ENCODE measurements at places on chromosomes 6 and 20.

GRCh38 chr6:34602318-34603111 is 46.4 kb upstream of the SPDEF start:
- no peak for DNase-seq

DNA sequence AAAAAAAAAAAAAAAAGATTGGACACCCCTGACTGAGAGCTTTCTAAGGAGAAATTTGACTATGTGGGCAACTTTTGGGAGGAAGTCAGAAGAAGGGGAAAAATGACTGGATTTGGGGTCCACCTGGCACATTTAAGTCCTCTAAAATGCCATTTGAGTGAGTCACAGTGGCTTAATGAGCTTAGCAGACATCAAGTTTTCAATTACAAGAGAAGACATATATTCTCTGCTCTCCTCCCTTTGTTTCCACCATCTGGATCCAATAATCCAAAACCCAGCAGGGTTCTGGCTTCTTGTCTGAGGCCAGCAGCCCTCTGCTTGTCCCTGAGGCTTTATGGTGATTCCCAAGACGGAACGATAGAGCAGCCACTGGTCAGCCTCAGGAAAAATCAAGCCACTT is 6.9 kb downstream of the PI3 start:
- no peak for DNase-seq

DNA sequence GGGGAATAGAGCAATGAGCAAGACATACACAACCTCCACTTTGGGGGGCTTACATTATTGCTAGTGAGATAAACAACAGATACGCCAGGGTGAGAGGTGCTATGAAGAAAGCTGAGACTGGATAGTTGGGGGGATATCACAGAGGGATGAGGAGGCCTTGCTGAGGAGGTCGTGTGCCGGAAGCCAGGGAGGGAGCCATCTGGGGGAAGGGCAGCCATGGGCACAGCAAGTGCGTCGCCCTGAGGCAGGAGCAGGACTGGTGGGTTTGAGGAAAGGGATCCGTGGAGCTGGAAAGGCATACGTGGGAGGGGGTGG is 12.2 kb upstream of the BAK1 start:
- DNase-seq = no peak

DNA sequence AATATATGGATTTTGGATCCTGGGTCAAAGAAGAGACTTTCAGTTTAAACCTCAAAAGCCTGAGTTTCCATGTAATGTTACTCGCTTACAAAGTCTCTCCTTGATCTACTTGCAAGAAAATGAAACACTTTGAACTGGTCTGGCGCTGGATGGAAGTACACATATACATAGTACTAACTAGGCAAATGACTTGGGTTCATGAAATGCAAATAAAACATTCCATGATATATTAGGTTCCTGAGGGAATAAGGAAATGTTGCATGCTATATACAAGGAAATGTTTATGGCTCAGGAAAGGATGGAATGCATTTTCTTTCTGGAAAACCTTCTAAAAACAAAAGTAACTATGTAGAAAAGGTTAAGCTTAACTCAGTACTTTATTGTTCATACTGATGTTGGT is 11.4 kb upstream of the TXLNB start:
- no peak for DNase-seq

DNA sequence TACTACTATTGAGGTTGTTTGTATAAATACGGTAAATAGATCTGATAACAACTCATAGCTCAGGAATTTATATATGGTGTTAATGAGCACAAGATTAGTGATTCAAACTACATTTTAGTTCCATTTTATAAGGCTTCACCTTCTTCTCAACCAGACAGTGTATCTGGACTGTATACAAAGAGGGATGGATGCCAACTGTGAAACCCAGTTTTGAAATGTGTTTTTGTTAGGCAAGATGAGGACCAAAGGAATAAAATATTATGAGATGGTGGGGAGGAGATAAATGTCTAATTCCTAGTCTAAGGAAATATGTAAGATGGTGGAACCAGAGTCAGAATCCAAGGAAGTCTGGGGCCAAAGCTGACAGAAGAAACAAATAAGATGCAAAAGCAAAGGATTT is 329.0 kb downstream of the GRIK2 start:
- DNase-seq = peak; percentile 54

DNA sequence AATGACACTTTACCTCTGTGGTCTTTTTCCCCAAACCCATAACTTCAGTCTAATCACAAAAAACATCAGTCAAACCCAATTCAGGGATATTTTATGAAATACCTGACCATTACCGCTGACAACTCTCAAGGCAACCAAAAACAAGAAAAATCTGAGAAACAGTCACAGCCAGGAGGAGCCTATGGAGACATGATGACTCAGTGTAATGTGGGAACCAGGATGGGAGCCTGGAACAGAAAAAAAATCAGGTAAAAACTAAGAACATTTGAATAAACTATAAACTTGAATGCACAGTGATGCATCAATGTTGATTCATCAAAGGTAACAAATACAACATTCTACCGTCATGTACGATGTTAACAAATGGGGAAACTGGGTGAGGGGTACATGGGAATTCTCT is 84.1 kb upstream of the TSHZ2 start:
- no peak for DNase-seq

DNA sequence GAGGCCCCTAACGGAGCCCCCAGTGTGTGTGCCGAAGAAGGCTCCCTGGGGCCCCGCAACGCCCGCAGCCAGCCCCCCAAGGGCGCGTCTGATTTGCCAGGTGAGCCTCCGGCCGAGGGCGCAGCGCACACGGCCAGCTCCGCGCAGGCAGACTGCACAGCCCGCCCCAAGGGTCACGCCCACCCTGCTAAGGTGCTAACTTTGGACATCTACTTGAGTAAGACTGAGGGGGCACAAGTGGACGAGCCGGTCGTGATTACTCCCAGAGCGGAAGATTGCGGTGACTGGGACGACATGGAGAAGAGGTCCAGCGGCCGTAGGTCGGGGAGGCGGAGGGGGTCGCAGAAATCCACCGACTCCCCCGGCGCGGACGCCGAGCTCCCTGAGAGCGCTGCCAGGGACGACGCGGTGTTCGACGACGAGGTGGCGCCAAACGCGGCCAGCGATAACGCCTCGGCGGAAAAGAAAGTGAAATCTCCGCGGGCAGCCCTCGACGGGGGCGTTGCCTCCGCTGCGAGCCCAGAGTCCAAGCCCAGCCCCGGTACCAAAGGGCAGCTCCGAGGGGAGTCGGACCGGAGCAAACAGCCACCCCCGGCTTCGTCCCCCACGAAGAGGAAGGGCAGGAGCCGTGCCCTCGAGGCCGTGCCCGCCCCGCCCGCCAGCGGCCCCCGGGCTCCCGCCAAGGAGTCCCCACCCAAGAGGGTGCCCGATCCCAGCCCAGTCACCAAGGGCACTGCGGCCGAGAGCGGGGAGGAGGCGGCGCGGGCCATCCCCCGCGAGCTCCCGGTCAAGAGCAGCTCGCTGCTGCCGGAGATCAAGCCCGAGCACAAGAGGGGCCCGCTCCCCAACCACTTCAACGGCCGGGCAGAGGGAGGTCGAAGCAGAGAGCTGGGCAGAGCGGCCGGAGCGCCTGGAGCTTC is 117.0 kb downstream of the RTN4IP1 start:
- peak; percentile 52 for DNase-seq

- peak; percentile 32 for DNase-seq
Observed at GRCh38 chr6:107488875-107489635, 862 bp upstream of the SOBP start.

DNA sequence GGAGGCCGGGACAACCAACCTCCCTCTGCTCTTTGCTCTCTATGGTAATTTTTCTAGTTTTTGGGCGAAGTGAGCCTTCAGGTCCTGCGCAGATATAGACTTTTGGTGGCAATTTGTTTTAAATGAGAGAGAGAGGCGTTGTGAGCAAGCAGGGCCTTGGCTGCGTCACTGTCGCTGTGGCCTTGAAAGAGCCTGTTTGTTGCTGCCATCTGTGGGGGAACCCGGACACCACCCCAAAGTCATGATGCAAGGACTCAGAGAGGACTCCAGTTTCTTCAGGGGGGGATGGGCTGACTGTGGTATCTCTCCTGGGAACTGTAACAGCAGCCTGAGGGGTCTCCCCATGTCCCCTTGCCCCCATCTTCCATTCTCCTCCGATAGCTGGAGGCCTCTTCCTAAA is 462.7 kb upstream of the SULF2 start:
- no peak for DNase-seq

- DNase-seq = peak; percentile 45
Observed at GRCh38 chr20:58432186-58432954, 43.3 kb downstream of the VAPB start.

GRCh38 chr6:44255871-44256774 is 1.2 kb downstream of the SLC35B2 start:
- no peak for DNase-seq

DNA sequence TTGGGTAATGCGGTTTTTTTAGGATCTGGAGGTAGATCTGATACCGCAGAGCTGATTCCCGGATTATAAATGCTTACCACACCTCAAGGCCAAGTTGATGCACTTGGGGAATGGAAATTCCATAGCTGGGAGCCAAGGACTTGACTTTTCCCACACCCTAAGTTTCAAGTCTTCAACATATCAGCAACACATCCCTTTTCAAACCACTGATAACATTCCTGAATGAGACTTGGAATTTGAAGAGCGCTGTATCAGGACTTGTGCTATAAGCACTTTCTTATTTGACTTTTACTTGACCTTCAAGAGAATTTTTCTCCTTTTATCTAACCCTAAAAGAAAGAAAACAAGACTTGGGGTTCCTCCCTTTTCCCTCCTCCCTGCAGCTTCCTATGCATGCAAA is 90.6 kb upstream of the NAA20 start:
- no peak for DNase-seq

DNA sequence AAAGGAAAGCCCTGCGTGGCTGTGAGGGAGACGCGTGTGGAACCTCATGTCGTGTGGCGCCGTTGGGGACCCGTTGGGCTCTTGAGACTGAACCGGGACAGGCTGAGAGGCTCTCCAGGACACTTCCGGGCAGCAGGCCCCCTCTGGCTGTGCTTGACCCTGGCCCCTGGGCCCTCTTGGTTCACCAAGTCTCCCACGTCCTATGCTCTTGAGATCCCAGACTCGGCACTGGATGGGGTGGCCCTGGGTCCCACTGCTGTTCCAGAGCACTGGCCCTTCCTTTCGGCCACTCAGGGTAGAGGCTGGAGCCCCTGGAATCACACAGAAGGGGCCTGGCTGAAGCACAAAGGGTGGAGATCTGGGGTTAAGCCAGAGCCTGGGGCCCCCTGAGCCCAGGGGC is 30.4 kb downstream of the NTSR1 start:
- no peak for DNase-seq

GRCh38 chr6:16868968-16869367 is 107.7 kb upstream of the ATXN1 start:
- no peak for DNase-seq

DNA sequence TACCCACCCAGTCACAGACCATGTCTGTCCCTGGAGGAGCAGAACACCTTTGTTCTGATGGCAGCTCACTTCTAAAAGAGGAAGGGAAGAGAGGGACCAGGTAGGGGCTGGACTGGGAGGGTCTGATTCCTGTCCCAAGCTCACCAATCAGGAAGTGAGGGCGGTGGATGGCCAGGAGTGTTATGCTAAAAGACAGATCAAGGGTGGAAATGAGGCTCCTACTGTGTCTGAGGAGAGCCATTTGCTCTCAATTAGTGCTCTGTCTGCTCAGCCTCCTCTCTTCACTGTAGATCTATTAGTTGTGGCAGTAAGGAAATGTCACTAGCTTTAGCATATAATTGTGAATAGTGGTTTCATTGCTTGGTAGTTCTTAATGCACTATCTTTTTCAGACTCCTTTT is 72.5 kb downstream of the ARMC2 start:
- no peak for DNase-seq

DNA sequence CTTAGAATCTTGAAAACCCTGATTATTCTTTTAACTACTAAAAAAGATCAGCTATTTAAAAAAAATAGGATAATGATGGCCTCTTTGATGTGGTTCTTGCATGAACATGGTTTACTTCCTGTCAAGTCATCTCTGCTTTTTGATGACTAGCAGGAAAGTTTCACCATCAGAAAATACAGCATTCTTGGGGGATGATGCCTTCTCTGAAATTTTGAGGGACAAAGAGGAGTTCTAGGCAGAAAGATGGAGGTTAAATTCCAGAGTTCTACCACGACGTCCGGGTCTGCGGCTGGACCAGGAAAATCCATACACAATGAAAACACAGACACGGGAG is 130.4 kb downstream of the OLIG3 start:
- DNase-seq = no peak

GRCh38 chr20:37350649-37351574 is 5.0 kb downstream of the SRC start:
- no peak for DNase-seq

DNA sequence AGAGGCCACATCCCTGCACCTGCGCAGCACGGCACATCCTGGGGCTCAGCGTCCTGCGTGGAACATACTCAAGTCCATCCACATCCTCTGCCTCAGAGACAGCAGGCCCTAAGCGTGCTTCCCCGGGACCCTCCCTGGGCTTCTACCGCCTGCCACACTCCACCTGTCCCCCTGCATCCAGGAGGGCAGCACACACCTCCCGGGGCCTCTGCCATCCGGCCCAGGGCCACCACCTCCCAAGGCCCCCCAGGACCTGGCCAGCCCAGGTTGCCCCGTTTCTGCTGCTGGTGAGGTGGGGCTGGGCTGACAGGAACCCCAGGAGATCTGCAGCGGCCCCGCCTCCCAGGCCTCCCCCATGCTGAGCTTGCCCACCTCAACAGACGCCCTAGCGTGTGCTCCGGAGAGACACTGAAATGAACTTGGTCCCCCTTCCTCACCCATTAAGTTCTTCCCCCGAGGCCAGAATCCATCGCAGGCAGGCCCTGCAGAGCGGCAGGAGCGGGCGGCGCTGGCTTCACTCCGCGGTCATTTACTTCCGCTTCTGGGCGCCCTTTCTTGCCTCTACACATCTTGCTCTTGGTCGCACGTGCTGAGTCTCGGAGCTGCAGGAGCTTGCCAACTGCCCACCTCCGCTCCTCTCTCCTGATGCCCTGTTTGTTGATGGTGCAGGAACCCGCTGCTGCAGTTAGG is 235.3 kb downstream of the TAF4 start:
- DNase-seq = no peak

DNA sequence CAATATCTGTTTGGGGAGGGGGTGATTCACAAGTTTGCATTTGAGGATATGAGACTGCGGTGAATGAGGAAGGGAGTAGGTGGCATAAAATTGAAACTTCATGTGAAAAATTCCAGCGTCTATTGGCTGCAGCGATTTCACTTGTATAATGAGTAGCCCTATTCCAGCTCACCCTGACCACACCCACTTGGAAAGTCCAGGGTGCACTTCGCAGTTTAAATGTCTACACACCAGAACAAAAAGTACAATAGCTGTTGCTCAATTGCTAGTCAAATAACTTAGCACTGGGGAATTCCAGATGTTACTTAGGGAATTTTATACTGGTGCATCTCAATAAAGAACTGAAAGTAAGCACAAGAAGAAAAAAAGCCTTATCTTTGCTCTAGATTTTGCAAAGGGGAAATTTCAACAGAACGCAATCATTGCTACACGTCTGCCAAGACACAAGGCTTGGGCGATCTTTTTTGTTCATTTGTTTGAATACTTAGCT is 6.3 kb downstream of the TNFAIP3 start:
- peak; percentile 99 for DNase-seq

Measured in cardiac fibroblast (primary cell).